ENCODE measurements at places on chromosomes 1 and 21.

GRCh38 chr1:72063364-72064044, 218.8 kb downstream of the NEGR1 start:
- DNase-seq, result no peak

DNA sequence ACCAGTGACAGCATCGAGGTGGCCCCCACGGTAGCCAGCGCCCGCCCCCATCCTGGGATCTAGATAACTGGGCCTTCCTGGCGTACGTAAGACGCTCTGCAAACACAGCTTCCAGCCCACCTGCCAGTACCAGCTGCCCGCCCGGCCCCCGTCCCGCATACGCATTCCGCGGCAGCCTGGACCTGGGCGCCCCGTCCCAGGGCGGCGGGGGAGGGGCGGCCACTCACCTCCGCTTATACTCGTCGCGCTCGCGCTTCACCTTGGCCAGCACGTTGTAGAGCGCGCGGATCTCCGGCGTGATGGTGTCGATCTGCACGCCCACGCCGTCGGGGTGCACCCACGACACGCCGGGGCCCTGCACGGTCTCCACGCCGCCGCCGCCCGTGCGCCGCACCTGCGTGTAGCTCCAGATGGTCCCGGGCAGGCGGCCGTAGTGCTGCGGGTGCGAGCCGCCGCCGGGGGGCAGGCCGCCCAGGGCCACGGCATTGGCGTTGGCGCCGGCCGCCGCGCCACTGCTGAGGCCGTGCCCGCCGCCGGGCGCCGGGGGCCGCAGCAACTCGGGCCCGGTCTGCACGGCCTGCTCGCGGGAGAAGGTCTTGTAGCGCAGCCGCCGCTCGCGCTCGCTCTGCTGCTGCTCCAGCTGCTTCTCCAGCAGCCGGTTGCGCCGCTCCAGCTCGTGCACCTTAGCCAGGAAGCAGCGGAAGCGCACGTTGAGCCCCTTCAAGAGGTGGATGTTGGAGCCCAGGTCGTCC, 859 bp downstream of the IFFO2 start:
- peak; percentile 33 for DNase-seq

DNA sequence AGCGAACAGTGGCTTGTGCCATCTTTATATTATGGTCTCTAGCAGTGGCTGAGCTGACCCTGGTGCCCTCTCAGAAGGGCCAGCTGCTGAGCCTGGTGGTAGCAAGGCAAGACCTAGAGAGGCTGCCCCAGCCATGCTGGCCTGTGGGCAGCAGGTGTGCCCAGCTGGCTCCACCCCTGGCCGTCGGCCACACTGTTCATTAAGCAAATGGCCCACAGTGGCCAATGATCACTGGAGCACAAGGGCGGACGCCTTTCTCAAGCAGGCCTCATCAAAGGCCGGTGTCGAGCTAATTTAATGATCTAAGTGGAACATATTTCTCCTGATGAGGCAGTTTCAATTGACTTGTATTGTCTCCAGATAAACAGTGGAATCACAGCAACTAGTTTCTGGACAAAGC, 89.4 kb downstream of the GRIK3 start:
- DNase-seq, result no peak

GRCh38 chr21:37243961-37244360, 23.2 kb downstream of the VPS26C start:
- no peak for DNase-seq

- DNase-seq, result no peak
Observed at GRCh38 chr1:19220991-19221390, 10.9 kb upstream of the UBR4 start.

DNA sequence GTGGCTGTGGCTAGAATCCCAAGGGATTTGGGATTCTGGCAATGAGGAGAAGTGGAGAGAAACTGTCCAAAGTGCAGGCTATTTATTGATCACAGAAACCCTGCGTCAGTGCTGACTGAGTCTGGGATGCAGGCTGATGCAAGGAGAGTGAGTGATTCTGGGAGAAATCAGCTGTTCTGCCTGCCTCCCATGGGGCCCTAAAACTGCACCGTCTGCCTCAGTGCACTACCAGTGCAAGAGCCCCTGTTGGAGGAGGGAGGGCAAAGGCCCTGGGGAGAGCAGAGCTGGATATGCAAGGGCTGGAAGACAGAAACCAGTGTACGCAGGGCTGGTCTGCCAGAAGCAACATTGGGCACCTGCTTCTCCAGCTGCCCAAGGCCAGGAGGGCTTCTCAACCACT, 42.6 kb downstream of the C1orf198 start:
- no peak for DNase-seq

DNA sequence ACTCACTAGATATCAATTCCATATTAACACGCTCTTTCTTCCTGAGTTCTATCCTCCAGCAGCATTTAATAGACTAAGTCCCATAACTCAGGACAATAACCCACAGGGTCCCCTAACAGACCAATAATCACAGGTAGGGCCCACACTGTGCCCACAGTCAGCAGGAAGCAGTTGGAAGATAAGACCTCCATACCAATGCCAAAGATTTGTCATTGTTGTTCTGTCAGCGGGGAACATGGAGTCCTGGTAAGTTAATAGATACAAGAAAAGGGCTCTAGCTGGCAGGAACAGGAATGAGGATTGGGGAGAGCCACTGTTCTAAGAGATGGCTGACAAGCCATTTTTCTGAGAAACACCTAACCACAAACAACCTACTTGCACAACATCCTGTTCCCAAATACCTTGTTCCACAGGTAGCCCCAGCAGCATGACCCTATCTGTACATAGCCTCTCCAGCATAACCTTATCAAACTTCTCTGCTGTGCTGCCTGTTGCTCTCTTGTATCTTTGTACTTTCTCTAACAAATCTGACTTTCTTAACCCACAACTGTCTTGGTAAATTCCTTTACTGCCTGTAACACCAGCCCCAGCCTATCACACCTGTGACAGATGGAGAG, 142.0 kb upstream of the KCNJ15 start:
- no peak for DNase-seq

- DNase-seq, result no peak
Observed at GRCh38 chr1:224632381-224632871, 16.3 kb downstream of the CNIH3 start.

GRCh38 chr1:156582388-156583017, 3.0 kb downstream of the TTC24 start:
- no peak for DNase-seq

DNA sequence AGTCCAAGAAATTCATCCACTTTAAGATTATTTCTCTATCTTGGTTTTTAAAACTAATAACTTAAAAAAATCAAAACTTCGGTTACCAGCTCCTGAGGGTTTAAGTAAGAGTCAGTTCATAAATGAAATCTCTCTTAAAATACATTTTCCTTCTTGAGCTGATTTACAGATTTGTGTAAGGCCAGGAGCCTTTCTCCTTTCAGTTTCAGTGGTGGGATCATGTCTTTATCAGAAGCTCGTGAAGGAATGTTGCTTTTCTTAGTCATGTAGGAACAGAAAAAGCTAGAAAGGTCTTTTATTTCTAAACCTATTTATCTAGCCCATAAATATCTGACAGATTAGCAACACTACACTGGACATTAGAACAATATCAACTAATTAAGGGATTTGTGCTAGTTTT, 390.2 kb downstream of the GPATCH2 start:
- DNase-seq, result no peak

- no peak for DNase-seq
Observed at GRCh38 chr1:178945763-178946266, 74.9 kb upstream of the ANGPTL1 start.

DNA sequence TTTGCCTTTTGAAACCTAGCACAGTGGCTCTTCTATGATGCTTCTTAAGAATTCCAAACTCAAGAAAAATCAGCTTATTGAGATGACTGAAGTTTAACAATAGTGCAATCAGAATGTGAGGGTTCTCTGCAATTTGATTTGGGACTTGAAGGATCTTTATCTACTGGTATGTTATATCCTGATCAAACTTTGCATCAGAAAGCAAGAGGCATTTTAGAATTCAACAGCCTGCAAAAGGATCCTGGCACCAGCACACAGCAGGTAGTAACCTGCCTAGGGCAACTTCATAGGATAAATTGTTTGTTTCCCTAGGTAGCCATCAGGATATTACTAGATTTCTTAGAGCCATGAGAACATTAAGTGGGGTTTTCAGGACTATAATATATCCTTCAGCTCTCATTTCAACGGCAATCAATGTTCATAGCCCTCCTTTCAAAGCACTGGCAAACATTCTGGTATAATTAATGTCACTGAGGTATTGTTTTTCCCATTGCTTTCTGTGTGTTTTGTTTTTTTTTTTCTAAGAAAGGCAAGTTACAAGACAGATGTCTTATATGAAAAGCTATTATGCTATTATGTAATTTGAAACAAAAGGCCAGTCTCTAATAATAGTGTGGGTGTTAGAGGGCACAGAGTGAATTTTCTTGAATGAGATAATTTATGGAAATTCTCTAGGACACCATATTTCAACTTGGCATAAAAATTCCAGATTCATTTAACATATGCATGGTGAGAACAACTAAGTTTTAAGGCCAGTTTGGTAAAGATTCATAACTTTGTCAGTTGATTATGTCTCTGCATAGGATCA, 34.5 kb downstream of the NTNG1 start:
- DNase-seq, result no peak

DNA sequence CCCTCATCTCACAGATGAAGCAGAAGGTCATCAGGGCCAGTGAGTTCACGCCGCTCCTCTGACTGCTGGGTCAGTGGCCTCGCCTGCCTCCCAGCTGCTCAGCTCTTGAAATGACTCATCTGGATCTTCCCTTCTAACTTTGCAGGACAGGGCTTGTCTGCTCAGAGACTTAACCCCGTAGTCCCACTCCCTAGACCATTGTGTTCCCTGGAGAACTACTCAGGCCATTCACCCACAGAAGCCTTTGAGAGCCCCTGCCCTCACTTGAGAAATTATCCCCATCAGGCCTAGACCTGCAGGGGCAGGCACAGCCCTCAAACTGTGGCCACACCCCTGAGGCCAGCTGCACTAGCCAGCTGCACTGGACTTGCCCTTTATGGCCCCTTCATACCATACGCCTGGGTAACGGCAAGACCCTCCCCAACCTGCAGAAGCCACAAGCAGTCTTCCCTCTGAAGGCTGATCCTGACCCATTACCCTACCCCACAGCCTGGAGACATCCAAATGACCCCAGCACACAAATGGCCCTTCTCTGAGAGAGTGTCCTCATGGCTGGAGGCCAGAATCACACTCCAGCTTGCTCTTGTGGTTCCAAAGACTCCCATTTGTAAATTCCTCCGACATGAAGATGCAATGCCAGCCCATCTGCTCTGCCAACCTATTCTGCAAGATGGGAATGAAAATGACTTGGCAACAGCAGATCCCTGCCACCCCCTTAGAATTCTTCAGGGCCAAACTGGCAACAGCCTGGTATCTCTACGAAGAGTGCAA, 33.2 kb downstream of the RCSD1 start:
- DNase-seq, result no peak

GRCh38 chr1:8941906-8942305, 3.8 kb upstream of the CA6 start:
- DNase-seq, result no peak

DNA sequence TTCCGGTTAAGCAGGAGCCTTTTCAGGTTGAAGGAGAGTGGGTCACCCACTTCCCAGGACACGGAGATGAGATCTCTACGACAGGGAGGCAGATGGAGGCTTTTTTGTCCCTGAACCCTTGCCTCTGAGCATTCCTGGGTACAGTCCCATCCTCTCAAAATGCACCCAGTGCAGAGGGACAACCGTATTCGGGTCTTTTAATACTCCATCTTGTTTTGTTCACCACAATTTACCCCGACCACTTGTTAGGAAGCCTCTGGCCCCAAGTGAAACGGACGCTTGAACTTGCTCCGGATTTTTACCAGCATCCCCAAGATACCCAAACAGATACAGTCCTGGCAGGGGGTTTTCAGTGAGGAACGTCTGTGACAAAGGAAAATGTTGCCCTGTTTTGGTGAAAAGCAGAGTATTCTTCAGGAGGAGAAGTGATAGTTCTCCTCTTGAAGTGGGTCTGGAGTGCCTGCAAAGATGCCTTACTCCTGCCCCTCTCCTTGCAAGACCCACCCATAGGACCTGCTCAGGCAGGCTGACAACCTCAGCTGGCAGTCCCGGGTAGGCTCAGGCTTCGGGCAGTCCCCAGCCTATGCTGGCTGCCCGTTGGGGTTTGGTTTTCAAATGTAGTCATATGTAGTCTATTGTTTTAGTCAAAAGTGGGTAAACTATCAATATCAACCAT, 669 bp upstream of the ARL8A start:
- no peak for DNase-seq

GRCh38 chr1:58035523-58035922, 511.0 kb downstream of the OMA1 start:
- no peak for DNase-seq

GRCh38 chr1:107963601-107964335, 1.2 kb downstream of the VAV3 start:
- no peak for DNase-seq

- DNase-seq, result no peak
Observed at GRCh38 chr1:162365284-162366020, 11.2 kb downstream of the SPATA46 start.

DNA sequence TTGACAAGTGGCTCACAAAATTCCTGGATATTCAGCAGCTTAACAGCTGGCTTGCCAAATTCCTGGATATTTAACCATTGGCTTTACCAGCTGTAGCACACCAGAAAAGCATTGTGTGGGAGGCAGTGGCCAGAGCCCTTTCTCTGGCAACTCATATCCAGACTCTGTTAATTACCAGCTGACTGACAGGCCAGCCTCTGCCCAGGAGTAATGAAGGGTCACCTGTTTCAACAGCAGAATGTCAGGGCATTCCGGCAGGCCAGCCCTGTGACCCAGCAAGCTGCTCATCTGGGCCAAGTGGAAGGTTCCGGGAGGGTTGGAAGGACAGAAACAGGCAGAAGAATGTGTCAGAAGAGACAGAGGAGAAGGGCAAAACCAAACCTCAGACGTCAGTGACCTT, 35.2 kb upstream of the KIRREL1 start:
- DNase-seq, result no peak

DNA sequence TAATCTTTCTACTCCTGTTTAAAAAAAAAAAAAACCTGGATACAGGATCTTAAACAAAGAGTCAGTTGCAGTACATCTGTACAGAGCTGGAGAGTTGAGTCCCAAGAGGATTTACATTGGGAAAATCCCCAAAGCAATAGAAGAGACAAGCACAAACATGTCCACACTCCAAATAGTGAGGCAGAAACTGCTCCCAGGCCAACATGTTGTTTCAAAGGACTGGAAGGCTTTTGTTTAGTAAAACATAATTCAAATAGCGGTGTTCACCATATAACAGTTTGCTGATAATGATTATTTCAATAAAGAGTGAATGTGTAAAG, 425.4 kb downstream of the ADGRL2 start:
- no peak for DNase-seq

GRCh38 chr21:31282095-31282709, 61.9 kb downstream of the TIAM1 start:
- no peak for DNase-seq

All from activated CD8-positive, alpha-beta memory T cell treated with anti-CD3 and anti-CD28 coated beads for 4 hours (primary cell).